ENCODE measurements at places on chromosomes 2 and 18. TPM values are rescaled to one million over a fixed set of nuclear protein-coding genes. Genes with fewer than 3 reads are reported as not detected.

The RNU2-63P gene
- not detected for total RNA-seq

The ADAM23 gene
- total RNA-seq = 9.5 TPM

The MOCOS gene
- total RNA-seq = 7.1 TPM

The WDR75 gene
- total RNA-seq = 34.5 TPM

The CTNNA2 gene
- total RNA-seq = not detected

The SCG2 gene
- total RNA-seq = 0.97 TPM

The GAREM2 gene
- total RNA-seq = 0.97 TPM

The CXCR1 gene
- not detected for total RNA-seq

The OST4 gene
- total RNA-seq = 239 TPM

The GALNT3 gene
- total RNA-seq = 4.3 TPM

The NT5C1B gene
- total RNA-seq = not detected

The CNGA3 gene
- not detected for total RNA-seq

The AGAP1 gene
- 13.9 TPM for total RNA-seq

The TGOLN2 gene
- total RNA-seq = 131 TPM

The CCDC68 gene
- 9.1 TPM for total RNA-seq

The GALR1 gene
- total RNA-seq = not detected

The SERPINB7 gene
- 6.1 TPM for total RNA-seq

The TEKT4 gene
- not detected for total RNA-seq

The MYCN gene
- 0.32 TPM for total RNA-seq

The CCDC102B gene
- total RNA-seq = 10.4 TPM

The DNAH7 gene
- under 0.01 TPM for total RNA-seq

The CFAP221 gene
- total RNA-seq = not detected

The HOXD3 gene
- 14.5 TPM for total RNA-seq

Data from fibroblast of villous mesenchyme (primary cell).